ENCODE measurements at places on chromosomes 12 and 14.

GRCh38 chr12:80186727-80187217, 87.4 kb downstream of the OTOGL start:
- DNase-seq, result peak; percentile 85

GRCh38 chr14:52553671-52554575, 1.3 kb downstream of the GPR137C start:
- DNase-seq, result peak; percentile 52

- no peak for DNase-seq
These were observed 328.1 kb downstream of the BTG1 start for GRCh38 chr12:91817517-91817916.

DNA sequence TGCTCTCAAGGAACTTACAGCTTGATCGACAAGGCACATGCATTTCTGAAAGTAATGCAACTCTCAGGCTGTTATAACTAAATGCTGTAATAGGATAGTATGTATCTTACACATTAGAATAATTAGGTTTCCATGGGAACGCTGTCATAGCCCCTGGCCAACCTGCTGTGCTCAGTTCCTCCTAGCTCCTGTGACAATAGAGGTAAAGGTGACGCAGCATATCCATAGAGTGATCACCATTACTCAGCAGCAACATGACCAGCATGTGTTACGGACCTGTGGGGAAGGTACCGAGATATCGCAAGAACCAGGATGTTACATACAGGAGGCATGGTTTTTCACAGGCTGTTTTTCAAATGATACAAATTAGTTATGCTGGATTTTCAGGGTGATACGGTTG, 150.7 kb downstream of the CAND1 start:
- DNase-seq, result no peak

- no peak for DNase-seq
These were observed 276.8 kb upstream of the TMPO start for GRCh38 chr12:98238515-98239130.

GRCh38 chr14:89085737-89086382, 261.4 kb downstream of the TTC8 start:
- no peak for DNase-seq

DNA sequence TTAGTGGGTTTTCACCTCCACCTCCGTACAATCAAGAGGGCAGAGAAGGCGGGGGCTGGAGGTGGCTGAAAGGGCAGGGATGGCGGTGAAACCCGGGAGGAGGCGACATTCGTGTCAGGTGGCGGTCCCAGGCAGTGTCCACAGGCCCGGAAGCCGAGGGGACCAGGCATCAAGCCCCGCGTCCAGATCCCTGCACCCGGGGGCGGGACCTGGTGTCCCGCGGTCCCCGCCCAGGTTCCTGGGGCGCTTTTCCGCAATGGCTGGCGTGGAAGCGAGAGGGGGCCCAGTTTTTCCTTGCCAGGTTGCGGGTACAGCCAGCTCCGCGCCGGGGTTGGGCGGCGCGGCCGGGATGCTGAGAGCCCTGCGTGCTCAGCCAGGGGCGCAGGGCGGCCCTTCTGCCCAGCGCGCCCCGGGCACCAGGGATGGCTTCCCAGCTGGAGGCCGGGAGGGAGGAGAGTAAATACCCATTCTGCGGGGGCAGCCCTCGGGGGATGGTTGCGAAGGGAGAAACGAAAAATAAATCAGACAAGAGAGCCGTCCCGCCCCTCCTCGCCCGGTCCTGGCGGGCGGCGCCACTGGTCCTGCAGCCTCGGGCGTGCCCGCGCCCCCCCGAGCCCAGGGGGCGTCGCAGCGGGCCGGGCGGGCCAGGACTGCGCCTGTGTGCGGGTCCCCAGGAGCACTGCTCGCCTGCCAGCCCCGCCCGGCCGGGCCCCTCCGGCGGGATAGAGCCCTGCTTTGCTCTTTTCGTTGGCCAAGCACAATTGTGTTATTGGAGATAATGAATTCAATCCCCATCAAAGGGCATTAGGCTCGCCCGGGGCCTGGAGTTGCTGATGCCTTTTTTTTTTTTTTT, 11.5 kb downstream of the FOXA1 start:
- DNase-seq, result no peak

GRCh38 chr12:15698377-15698871, 90.8 kb downstream of the EPS8 start:
- DNase-seq, result no peak

DNA sequence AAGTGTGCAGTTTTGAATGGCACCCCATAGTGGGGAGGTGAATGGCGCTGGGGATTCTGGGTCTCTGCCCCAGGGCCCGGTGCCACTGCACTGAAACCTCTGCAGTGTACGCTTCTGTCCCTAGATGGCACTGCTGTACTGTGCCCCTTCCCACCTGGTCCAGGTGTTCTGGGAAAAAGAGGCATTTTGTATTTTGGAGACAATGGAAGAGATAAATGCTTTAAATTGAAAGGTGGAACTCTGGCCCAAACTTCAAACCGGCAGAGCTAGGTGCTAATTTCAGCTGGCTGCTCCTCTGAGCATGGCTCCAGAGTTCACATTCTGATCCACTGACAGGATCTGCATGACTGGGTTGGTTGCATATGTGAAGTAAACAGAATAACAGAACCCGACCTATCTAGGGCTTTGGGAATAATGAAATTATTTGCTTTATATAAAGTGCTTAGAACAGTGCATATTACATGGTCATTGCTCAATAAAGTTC, 52.2 kb downstream of the KRT80 start:
- DNase-seq, result no peak

GRCh38 chr12:120490833-120491512, 4.9 kb upstream of the DYNLL1 start:
- no peak for DNase-seq

DNA sequence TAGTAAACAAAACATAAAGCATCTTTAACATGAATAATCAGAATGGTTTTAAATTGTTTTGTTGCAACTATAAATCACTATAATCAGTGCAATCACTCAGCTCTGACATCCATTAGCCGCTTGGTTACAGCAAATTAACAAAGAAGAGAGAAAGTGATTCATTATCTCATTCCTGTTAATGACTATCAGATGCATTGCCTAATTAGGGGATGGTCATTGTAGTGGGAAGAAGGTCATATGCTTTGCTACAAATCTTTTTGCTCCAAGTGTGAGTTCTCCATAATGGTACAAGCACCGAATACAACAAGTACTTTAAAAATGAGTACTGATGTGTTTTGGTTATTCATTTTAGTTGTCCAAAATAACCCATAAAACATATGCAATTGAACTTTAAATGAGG, 272.0 kb downstream of the AKAP6 start:
- no peak for DNase-seq

GRCh38 chr12:63941879-63942278, 97.4 kb downstream of the SRGAP1 start:
- no peak for DNase-seq

- no peak for DNase-seq
These were observed 147.2 kb downstream of the SCARB1 start for GRCh38 chr12:124716208-124717130.

- DNase-seq, result no peak
These were observed 142.3 kb downstream of the RTN1 start for GRCh38 chr14:59728304-59728703.

DNA sequence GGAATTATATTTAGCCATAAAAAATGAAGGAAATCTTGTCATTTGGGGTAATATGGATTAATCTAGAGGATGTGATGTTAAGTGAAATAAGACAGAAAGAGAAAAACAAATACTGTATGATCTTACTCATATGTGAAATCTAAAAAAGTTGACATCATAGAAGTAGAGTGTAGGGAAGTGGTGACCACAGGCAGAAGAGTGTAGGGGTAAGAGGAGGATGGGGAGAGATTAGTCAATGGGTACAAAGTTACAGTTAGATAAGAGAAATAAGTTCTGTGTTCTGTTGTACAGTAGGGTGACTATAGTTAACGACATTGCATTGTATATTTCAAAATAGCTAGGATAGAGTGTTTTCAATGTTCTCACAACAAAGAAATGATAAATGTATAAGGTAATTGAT, 87.0 kb downstream of the TSHR start:
- DNase-seq, result no peak

DNA sequence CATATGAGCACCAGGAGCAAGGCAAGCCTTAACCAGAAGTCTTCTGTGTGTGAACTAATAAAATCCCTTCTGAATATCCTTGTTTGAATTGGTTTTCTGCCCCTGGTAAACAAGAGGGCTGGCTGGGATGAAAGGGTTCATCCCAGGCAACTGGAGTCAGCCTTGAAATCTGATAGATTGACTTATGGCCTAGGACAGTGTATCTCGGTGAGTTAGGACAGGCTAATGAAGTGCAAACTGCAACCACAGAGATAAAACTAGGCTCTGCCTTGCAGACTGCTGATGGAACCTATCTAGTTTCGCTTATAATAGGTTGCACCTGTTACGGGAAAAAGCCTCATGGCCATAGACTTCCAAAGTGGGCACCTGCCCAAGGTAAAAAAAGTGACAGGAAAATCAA, 451.9 kb upstream of the NOVA1 start:
- DNase-seq, result no peak

- no peak for DNase-seq
These were observed 3.2 kb downstream of the MLXIP start for GRCh38 chr12:122081697-122082221.

GRCh38 chr14:73750531-73750901, 36.3 kb upstream of the PNMA1 start:
- no peak for DNase-seq

GRCh38 chr14:56119201-56119981, 1.2 kb downstream of the PELI2 start:
- no peak for DNase-seq

- no peak for DNase-seq
These were observed 11.5 kb downstream of the C1S start for GRCh38 chr12:7072035-7072434.

DNA sequence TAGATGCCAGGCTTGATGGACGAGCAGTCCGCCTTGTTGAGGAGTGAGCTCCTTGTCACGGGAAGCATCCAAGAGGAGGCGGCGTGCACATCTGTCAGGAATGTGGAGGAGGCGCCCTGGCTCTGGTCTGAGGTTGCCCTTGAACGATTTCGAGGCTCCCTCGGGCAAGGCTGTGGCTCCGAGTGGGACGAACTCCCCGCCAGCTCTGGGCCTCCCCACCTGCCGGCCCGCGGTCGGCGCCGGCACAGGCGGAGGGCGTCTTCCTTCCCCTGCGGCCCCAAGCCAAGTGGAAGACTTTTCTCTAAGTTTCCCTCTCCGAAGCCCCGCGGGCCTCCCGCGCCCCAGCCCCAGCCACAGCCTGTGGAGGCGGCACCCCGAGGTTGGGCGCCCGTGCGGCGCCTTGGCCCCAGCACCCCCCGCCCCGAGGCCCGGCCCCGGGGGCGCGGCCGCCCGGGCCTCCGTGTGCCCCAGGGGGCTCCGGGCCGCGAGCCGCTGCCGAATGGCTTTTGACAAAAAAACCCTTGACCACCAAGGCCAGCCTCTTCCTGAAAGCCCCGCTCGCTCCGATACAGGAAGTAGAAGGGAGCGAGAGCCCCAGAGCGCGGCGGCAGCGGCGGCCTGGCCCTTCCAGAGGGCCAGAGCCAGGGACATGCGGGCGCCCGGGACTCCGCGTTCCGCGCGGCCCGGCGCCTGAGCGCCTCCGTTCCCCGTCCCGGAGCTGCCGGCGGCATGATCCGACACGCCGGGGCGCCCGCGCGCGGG, at the start of gene RIN3:
Gene RIN3, plus strand, starts transcription at position 578 of the 762 bp plus-strand sequence. Its CDS starts 152 bp downstream, at position 730.
- no peak for DNase-seq

GRCh38 chr12:16228067-16228466, 49.4 kb downstream of the SLC15A5 start:
- no peak for DNase-seq

GRCh38 chr12:27517546-27517945, 6.5 kb upstream of the PPFIBP1 start:
- no peak for DNase-seq

DNA sequence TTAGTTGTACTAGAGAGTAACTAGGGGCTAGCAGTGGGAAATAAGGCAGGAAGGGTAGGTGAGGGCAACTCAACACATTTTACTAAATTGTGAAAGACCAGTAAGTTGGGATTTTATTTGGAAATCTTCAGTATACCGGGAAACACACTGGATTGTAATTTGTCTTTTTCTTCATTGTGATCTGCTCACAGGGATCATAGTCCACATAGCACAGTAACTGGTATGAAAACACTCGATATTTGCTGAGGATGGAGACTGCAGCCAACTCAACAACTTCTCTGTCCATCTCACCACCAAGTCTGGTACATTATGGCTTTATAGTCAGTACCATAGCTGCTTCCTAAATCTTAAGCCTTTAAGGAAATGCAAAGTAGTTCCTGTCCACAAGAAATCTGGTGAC, 2.5 kb downstream of the SLIRP start:
- no peak for DNase-seq

GRCh38 chr14:93510056-93510455, 79.3 kb downstream of the UNC79 start:
- DNase-seq, result no peak

DNA sequence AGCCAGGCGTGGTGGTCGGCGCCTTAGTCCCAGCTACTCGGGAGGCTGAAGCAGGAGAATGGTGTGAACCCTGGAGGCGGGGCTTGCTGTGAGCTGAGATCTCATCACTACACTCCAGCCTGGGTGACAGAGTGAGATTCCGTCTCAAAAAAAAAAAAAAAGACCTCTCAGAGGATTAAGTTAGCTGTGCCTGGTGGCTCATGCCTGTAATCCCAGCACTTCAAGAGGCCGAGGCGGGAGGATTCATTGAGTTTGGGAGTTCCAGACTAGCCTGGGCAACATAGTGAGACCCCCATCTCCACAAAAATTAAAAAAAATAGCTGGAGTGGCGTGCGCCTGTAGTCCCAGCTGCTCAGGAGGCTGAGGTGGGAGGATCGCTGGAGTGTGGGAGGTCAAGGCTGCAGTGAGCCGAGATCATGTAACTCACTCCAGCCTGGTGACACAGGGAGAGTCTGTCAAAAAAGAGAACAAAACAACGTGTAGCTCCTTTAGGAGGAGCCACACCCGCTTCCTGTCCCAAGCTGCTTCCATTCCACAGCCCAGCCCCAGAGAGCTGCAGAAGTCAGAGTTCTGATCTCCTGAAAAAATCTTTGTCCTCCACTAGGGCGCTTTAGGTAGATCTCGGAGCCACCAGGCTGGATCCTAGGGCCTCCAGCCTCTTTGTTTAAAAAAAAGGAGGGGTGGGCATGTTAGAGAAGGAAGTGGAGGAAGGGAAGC, 11.5 kb upstream of the ULK1 start:
- DNase-seq, result no peak

- DNase-seq, result no peak
These were observed 27.1 kb downstream of the CCDC92 start for GRCh38 chr12:123945287-123946151.

DNA sequence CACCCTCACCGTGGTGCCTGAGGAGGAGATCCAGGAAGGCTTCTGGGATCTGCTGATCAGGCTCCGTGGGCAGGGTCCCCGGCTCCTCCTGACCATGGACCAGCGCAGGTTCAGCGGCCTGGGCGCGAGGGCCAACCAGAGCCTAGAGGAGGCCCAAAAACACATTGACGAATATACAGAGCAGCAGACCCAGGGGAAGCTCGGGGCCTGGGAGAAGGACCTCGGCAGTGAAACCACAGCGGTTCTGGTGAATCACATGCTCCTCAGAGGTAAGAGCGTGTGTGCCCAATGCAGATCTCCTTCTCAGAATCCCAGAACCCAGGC, 29.4 kb downstream of the SERPINA3 start:
- no peak for DNase-seq

Measured in HCT116 (cell line).